Ovary (tissue), 10 donors: ENCODE measurements at places on chromosomes 7 and 10. TPM values are rescaled to one million over a fixed set of nuclear protein-coding genes. Genes with fewer than 3 reads are reported as not detected.

- DNase-seq = no peak
These were observed 236.7 kb downstream of the DIP2C start for GRCh38 chr10:452512-453426.

GRCh38 chr10:7153750-7154149 lies 257.1 kb downstream of the SFMBT2 start:
- DNase-seq = no peak

DNA sequence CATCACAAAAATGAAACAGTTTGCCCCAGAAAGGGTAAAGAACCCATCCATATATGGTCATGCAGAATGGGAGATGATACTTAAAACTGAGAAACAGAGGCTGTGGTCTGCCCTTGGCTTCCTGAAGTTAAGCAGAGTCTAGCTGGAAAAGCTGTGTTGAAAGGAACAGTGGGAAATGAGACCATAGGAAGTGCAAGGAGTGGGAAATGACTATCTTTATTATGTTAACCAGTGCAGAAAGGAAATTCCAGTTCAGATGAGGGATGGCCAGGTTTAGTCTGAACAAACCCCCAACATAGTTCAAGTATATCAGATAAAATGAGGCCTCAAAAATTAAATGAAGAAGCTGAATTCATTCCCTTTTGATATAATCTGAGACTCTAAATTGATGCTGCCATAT lies 112.2 kb upstream of the TARP start:
- no peak for DNase-seq

GRCh38 chr7:452226-452751 lies 67.4 kb downstream of the PDGFA start:
- DNase-seq = no peak

Gene WEE2
- total RNA-seq = 0.07 TPM

Gene FAM25A
- total RNA-seq = not detected
